ENCODE measurements at places on chromosomes 3 and 15.

DNA sequence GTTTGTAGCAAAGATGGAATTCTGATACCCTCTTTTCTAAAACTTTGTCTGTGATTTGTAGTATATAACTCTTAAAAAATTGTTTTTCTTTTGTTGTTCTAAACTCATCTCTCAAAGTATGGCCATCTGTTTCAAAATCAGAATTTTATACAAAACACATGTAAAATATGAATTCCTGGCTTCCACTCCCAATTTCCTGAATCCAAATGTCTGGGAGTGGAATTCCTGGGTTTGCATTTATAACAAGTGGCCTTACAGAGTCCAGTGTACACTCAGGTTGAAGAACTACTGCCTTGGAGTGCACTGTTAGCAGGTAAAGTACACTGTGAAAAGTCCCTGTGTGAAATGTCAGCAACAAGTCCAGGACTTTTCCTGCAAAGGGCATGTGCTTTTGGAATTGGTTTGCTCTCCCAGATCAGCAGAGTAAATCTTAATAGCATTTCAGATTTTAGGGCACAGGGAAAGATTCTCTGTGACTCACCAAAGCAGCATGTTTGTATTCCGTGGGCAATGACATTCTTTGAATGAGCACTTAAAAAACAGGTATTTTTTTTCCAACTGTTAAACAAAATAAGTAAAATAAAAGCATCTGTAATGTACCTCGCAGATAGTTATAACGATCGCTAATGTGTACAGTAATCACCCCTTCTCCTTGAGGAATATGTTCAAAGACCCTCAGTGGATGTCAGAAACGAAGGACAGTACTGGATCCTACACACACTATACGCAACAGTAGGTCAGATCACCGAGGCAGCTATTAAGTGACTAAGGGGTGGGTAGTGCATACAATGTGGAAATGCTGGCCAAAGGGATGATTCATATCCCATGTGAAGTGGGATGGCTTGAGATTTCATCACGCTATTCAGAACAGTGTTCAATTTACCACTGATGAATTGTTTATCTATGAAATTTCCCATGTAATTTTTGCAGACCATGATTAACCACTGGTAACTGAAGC is 2.0 kb upstream of the CLDN16 start:
- no peak for DNase-seq

GRCh38 chr3:164360078-164360578 is 718.2 kb downstream of the SI start:
- no peak for DNase-seq

GRCh38 chr15:63473999-63474809 is 30.2 kb upstream of the USP3 start:
- peak; percentile 66 for DNase-seq

DNA sequence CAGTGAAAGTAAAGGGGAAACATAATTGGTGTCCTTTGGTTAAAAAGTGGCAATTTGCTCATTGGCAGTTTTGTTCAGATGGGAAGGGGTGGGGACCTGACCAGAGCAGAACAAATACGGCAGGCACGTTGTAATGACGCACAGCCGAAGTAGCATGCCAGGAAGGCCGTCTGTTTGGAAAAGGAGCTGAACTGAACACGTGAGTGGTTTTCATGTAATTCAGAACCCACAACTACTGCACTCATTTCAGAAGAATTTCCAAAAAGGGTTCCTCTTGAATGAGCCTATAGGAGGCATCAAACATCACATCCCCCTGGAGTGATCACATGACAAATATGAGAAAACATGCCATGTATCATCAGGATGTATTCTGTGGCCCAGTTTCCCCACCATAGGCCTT is 42.9 kb upstream of the LMCD1 start:
- DNase-seq = no peak

DNA sequence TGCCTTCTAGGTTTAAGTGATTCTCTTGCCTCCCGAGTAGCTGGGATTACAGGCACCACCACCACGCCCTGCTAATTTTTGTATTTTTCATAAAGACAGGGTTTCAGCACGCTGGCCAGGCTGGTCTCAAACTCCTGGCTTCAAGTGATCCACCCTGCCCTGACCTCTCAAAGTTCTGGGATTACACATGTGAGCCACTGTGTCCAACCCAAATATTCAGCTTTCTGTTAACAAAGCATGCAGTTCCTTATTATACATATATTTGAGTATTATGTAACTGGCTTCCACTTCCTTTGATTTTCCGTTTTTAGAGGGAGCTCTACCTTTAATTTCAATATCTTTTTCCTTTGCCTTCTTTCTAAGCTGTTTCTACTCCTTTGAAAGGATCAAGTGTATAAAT is 26.1 kb downstream of the TSC22D2 start:
- DNase-seq = no peak

- no peak for DNase-seq
Observed at GRCh38 chr3:141992512-141992911, 116.1 kb downstream of the ATP1B3 start.

GRCh38 chr3:9769426-9770275 is at the start of gene CAMK1:
TSS of gene CAMK1 (minus strand) at chr3:9769947. CDS start at chr3:9767749, 2,198 bp downstream.
- DNase-seq = peak; percentile 74

DNA sequence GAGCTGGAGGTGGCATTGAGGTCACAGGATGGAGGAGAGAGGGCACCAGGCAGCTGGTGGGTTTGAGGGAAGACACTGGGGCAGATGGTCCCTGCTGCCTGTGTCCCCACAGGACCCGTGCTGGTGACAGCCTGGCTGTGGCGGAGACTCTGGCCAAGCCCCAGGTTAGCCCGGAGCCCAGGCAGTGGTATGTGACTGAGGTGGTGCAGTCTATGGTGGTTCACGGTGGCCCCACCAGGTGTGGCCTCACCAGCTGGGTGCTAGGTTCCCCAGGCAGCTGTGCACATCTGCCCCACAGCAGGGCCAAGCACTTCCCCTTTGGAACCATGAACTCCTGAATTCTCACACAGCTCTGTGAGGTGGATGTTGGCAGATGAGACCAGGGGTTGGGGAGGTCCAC is 15.4 kb downstream of the PLXNA1 start:
- no peak for DNase-seq

GRCh38 chr3:106059953-106060517 is 191.2 kb upstream of the CBLB start:
- DNase-seq = no peak

GRCh38 chr15:94456226-94456625 is 224.9 kb downstream of the MCTP2 start:
- no peak for DNase-seq

GRCh38 chr3:150022381-150023238 is 51.9 kb upstream of the PFN2 start:
- DNase-seq = no peak

- DNase-seq = no peak
Observed at GRCh38 chr3:12724794-12725193, 34.3 kb downstream of the TMEM40 start.

- no peak for DNase-seq
Observed at GRCh38 chr15:29050870-29051269, 165.1 kb downstream of the APBA2 start.

- no peak for DNase-seq
Observed at GRCh38 chr3:81242871-81243270, 518.6 kb downstream of the GBE1 start.

- peak; percentile 59 for DNase-seq
Observed at GRCh38 chr3:38454884-38455638, 1.4 kb downstream of the ACVR2B start.

DNA sequence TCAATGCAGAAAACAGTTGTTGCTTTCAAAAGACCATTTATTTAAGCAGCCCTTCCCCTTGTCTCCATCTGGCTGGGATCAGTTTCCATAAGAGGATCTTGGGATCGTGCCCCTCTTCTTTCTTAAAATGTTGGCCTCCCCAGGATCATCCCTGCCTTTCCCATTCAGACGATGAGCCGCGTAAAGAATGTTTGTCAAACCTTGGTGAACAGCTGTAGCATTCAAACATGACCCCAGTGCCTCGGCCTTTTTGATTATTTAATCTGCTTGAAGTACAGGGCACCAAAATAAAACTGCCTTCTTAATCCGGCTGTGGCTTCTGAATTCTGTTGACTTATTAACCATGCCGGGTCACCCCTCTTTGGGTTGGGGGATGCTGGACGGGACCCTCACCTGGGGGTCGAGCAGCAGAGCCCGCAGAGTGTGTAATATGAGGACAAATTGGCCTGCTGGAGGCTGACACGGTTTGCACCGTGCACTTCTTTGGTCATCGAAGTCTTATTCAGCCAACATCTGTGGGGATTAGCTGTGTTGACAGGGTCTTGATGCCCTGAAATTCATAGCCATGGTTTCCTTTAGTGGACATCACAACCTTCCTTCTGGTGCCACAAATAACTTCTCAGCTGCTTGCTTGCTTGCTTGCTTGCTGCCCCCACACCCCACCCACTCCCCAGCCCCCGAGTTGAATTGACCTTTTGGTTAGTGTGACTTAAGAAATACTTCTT is at the start of gene LRTM1:
TSS of gene LRTM1 (minus strand) at position 14 of the 725 bp plus-strand sequence. CDS start 148 bp downstream, outside the sequence.
- no peak for DNase-seq

DNA sequence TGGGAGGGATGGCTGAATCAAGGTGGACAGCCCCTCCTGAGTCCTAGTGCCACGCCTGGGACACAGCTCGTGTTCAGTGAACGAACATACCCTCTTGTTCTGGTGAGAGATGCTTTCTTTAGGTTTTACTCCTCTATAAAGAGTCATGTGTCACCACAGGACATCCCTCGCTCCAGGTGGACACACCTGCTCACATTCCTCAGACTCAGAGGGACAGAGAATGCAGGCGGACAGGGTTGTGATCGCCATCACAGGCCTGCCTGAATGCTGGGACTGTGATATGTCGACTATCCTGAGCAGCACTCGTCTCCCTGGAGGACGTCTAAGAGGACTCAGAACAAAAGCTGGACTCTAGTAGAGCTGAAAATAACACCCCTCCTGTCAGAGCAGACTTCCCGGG is 96.4 kb upstream of the SNRPA1 start:
- DNase-seq = no peak

DNA sequence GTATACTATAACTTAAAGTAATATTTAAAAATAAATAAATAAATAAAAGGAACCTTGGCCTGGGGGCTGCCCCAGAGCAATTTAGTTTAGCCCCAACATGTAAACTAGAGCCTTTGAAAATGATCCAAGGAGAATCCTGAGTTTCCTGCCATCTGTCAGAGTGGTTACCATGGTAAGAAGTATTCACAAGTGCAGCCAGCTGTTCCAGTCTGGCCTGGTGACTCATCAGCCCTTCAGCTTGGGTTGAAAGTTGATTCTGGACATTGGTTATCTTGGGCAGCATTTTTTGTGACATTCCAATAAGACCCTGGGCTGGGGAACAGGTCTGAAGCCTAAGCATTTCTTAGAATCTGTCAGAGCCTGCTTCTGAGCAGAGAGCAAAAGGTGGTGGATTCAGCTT is 72.7 kb upstream of the LRTM1 start:
- no peak for DNase-seq

DNA sequence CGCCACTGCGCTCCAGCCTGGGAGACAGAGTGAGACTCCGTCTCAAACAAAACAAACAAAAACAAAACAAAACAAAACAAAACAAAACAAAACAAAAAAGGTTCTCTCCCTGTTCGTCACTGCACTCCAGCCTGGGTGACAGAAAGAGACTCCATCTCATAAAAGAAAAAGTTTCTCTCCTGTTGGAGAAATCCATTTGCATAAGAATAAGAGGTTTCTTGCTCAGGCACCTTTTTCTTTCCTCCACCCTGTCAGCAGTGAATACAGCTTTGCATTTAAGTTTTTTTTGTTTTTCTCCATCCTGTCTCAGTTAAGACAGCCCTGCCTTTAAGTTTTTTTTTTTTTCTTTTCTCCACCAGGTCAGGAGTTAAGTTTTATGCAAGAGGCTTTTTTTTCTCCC is 109.5 kb downstream of the DPH6 start:
- no peak for DNase-seq

DNA sequence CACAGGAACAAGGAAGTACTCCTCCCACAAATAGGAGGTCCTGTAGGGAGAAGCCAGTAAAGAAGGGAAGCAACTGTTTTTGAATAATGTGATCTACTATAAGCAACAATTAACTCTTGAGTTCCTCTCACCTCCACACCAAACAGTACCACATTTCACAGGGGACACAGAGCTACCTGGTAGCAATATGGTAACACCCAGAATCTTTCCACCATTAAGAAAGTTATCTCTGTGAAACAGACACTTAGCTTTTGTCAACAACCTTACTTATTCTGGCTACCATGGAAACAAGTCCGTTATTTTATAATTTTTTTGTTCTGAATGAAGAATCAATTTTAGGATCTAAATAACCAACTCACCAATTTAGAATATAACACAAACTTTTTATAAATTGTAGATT is 49.5 kb downstream of the TBL1XR1 start:
- no peak for DNase-seq

DNA sequence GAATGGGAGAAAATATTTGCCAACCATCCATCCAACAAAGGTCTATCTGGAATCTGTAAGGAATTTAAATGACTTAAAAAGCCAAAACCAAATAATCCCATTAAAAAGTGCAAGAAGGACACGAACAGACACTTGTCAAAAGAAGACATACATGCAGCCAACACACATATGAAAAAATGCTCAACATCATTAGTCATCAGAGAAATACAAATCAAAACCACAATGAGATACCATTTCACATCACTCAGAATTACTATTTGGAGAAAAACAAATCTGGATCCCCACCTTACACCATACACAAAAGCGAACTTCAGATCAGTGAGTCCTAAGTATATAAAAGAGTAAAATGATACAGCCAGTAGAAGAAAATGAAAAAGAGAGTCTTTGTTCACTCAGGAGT is 58.6 kb upstream of the MNS1 start:
- DNase-seq = no peak

DNA sequence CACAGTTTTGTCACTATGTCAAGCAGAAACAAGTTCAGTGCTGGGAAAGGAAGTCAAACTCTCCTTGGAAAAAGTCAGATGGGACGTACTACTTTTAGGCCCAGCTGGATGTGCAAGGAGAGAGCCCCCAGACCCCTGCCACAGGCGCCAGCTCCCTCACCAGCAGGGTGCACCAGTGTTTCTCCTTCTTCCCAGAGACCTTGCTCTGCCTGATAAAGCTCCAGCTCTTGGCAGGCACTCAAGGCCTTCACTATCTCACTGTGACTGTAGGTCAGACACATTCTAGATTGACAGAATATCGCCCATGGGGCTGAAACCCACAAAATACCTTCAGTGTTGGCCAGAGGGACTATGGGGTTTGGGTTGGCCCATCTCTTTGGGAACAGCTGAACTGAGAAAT is 54.8 kb upstream of the CHRNB4 start:
- DNase-seq = no peak

DNA sequence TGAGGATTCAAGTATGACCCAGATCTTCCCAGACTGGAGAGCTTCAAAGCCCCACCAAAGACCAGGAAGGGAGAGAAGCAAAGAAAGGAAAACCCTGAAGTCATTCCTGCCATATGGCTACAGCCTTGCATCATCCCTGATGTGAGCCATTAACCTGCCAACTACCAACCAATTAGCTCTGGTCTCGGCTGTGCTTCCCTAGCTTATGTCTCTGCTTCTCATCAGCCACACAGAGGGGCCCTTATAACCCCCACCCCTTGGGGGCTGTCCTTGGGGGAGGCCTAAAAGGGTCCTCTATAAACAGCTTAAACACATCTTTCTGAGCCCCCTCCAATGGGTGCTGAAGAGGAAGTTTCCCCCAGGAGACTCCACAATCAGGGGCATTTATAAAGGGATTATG is 52.8 kb downstream of the NOX5 start:
- no peak for DNase-seq

Measured in CD4-positive, alpha-beta T cell treated with Interleukin-17A for 4 hours (primary cell).